Astrocyte (in vitro differentiated cells and primary cell): ENCODE measurements at places on chromosomes 4 and X.

DNA sequence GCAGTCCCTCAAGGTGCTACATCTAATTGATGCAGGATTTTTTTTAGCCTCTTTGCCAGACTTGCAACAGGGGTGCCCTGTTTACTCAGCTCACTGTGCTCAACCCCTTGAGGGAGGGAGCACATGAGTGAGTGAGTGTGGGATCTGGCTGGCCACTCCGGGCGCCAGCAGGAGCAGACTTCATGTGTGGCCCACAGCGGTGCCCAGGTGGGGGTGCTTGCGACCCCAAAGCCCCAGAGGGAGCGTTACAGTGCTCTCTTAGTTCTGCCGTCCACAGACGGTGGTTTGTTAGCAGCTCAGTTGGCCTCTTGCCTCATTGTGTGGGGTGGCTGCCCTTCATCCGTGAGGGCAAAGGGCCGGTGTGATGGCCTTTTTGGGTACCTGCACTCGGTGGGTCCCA is 81.6 kb upstream of the MYOZ2 start:
- DNase-seq, result no peak

DNA sequence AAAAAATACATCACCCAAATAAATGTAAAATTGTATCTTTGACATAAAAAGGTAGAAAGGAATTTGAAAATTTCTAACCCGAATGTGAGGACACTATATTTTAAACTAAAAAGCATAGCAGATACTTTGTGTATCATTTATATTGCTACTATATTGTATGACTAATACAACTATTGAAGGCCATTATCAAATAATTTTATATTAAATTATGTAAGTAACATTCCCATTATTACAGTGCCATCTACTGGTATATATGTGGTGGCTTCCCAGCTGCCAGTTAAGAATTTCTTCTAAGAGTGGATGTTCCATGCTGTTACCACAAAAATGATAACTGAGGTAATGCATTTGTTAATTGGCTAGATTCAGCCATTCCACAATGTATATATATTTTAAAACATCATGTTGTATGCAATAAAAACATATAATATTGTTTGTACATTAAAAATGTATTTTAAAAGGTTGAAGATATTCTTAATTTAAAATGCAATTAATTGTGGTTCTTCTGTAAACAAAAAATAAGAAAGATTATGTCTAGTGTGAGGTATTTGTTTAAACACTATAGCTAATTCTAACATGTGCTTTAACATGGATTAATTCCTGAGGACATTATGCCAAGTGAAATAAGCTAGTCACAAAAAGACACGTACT is 65.3 kb downstream of the EGF start:
- peak; percentile 45 for DNase-seq

DNA sequence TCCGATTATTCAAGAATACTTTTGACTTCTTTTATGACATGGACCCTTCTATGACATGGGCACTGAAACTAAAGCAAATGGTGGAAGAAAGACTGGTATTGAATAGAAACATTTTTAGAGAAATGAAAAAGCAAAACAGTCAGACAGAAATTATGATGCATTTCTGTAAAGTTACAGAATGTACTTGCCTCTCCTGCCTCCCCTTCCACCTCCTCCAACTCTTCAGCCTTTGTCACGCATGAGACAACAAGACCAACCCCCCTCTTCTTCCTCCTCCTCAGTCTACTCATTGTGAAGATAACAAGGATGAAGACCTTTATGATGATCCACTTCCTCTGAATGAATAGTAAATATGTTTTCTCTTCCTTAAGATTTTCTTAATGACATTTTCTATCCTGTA is 46.3 kb upstream of the HUWE1 start:
- no peak for DNase-seq

DNA sequence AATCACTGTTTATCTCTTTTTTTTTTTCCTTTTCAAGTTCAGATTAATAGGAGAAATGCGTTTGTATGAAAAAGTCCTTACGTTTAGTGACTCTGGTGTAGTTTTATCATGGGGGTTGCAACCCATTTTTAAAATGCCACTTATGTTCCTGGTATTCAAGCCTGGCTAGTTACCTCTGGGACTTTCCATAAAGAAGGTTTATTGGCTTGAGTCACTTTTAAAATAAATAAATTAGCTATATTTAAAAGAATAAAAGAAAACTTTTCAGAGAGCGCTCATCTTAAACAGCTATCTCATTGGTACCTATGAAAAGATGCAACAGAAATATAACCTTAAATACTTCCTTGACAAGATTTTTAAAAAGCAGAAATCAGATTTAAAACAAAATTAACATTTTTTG is 275.0 kb upstream of the IL1RAPL1 start:
- no peak for DNase-seq
